DND-41 (cell line): ENCODE measurements at places on chromosomes 7 and 10.

DNA sequence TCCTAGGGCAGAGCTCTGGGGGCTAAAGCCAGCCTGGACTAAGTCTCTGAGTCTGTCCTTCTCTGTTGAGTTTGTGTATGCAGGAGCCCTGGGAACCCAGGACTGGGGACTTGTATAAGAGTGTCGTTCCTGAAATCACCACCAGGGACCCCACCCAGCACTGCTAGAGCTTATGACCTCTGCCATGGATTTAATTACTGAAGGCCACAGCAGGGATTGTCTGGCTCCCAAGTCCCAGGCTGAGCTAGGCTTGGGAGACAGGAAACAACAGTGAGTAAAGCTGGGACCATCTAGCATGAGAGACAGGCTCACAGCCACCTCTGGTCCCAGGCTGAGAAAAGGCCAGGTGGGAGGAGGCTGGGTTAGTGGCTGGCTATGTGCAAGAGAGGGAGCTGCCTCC, 1.4 kb upstream of the TSPAN15 start:
- H3K4me3 ChIP-seq, result no peak overlapping the region
- H3K27ac ChIP-seq, result no peak overlapping the region
- H3K36me3 ChIP-seq, result no peaks in the 10 kb centered on the region
- peaks cover 11% of the 10 kb centered on the region for H3K27me3 ChIP-seq
- no peaks in the 10 kb centered on the region for H3K4me1 ChIP-seq

GRCh38 chr7:77308792-77309191, 107.4 kb downstream of the GSAP start:
- DNase-seq, result no peak
- no peaks in the 10 kb centered on the region for H3K27me3 ChIP-seq
- no peak overlapping the region for H3K4me3 ChIP-seq
- no peak overlapping the region for H3K27ac ChIP-seq

DNA sequence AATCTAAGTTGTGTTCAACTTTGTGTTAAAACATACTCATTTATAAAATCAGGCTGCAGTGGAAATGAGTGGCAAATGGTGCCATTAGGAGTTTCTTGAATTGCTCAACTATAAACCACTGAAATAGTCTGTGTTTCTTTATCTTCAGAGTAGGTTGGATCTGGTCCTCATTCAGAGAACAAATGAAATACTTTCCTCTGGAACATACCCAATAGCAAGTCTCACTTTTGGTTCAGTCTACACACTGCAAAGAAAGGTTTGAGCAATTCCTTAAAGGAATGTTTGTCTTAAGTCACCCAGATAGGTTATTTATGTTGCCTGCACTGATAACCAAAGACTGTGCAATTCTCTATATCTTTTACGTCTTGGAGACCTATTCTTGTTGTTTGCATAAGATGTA, 62.5 kb downstream of the ABCB4 start:
- no peak overlapping the region for H3K4me3 ChIP-seq
- H3K4me1 ChIP-seq, result no peaks in the 10 kb centered on the region
- no peaks in the 10 kb centered on the region for H3K36me3 ChIP-seq
- no peaks in the 10 kb centered on the region for H3K27me3 ChIP-seq
- H3K27ac ChIP-seq, result no peak overlapping the region

- H3K27ac ChIP-seq, result no peak overlapping the region
- H3K4me1 ChIP-seq, result no peaks in the 10 kb centered on the region
- peaks cover 22% of the 10 kb centered on the region for H3K27me3 ChIP-seq
- H3K4me3 ChIP-seq, result no peak overlapping the region
- no peaks in the 10 kb centered on the region for H3K36me3 ChIP-seq
These were observed 834 bp downstream of the CDH23 start for GRCh38 chr10:71397296-71398212.

DNA sequence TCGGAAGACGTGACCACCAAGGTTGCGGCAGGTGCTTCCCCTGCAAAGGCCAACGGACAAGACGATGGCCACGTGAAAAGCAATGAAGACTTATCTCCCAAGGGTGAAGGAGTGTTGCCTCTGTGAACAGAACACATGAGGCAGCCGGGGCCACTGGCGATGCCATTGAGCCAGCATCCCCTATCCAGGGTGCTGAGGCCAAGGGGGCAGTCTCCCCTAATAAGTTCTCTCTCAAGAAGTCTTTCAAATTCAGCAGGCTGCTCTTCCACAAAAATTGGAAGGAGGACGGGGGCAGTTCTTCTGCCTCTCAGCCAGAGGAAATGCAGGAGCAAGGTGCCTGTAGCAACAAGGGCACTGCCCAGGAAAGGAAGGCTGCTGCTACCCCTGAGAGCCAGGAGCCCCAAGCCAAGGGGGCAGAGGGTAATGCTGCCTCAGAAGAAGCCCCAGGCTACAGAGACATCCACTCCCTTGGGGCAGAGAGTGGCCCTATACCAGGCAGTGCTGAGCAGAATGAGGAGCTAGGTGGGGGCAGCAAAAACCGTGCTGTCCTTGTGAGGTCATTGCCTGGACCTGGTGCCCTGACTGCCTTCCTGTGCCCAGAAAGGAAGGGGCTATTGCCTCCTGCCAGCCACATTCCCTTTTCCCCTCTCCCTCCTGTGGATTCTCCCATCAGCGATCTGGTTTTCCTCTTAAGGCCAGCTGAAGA, 17.3 kb downstream of the NT5C2 start:
- H3K27ac ChIP-seq, result peak overlapping the region; percentile 56
- peaks cover 37% of the 10 kb centered on the region for H3K4me1 ChIP-seq
- DNase-seq, result no peak
- H3K36me3 ChIP-seq, result peaks cover 83% of the 10 kb centered on the region
- H3K27me3 ChIP-seq, result no peaks in the 10 kb centered on the region

GRCh38 chr10:111873621-111874135, 309.9 kb downstream of the GPAM start:
- H3K27ac ChIP-seq, result no peak overlapping the region
- H3K4me3 ChIP-seq, result no peak overlapping the region
- no peaks in the 10 kb centered on the region for H3K27me3 ChIP-seq
- no peak for DNase-seq
- H3K36me3 ChIP-seq, result no peaks in the 10 kb centered on the region
- no peaks in the 10 kb centered on the region for H3K4me1 ChIP-seq

DNA sequence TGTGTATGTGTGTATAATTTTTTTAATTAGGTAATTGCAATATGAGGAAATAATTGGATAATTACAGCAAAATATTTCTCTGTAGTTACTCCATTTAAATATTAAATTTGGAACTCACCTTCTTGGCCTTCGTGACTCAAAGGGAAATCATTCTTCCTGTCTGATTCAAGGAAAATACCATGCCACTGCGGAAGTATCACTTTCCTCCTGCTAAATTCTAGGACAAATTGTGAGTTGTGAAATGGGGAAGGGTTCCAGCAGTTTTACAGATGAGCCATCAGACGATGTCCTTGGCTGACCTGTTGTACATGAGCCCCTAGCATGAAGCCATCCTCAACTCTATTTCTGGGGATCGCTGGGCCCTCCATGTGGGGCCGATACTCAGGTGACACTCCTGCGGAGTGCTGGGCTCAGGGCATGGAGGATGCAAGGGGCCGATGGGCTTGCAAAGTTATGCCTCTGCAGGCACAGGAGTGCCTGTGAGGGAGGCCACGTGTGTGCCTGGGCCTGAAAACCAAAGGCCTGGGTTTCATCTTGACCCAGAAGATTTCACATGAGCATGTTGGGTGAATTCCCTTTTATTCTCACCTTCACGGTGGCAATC, 179.6 kb upstream of the TCERG1L start:
- H3K27me3 ChIP-seq, result no peaks in the 10 kb centered on the region
- H3K4me1 ChIP-seq, result no peaks in the 10 kb centered on the region

DNA sequence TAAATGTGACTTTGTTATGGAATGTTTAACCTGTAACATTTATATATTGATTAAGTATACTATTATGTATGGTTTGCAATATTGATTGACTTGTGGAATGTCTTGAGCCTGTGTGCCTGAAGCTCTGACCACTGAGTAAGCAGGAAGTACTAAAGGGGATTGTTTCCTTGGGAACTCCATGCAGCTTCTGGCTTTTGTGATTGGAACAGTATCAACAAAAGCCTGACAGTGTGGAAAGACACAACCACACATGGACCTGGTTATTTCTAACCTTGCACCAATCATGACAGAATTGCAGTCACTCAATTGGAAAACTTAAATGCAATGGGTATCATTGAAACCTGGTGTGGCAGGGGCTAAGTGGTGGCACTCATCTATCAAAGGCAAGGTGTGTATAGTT, 45.5 kb upstream of the PIK3CG start:
- no peak overlapping the region for H3K4me3 ChIP-seq
- no peak overlapping the region for H3K27ac ChIP-seq
- no peaks in the 10 kb centered on the region for H3K36me3 ChIP-seq
- no peaks in the 10 kb centered on the region for H3K27me3 ChIP-seq

DNA sequence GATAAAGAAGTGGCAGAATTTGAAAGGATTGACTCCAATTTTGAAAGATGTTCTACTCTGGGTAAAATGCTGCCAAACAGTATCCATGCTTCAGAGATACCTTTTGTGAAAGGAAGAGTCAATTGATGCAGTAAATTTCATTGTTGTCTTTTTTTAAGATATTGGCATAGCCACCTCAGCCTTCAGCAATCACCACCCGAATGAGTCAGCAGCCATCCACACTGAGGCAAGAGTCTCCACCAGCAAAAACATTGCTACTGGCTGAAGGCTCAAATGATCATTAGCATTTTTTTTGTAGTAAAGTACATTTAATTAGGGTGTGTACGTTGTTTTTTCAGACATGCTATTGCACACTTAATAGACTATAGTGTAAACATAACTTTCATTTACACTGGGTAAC, 31.7 kb upstream of the CYP26C1 start:
- H3K27me3 ChIP-seq, result no peaks in the 10 kb centered on the region
- no peak overlapping the region for H3K4me3 ChIP-seq

GRCh38 chr10:93876381-93876780, 17.4 kb upstream of the SLC35G1 start:
- no peak overlapping the region for H3K4me3 ChIP-seq
- no peak overlapping the region for H3K27ac ChIP-seq
- peaks cover 3% of the 10 kb centered on the region for H3K27me3 ChIP-seq
- H3K4me1 ChIP-seq, result no peaks in the 10 kb centered on the region

DNA sequence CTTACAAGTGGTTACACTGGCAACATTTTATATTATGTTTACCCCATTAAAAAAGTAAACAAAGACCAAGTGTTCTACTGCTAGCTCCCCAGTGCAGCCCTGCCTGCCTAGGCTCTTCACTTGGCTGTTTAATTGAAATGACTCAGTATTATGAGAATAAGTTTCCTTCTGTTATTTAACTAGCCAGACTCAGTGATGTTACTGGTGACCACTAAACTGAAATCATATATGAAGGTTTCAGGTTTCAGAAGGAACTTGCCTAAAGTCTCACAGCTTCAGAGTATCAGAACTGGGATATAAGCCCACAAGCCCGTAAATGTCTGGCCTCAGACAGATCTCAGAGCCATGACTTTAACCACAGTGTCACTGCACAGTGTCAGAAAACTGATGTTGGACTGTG, 66.8 kb upstream of the EXOC4 start:
- no peaks in the 10 kb centered on the region for H3K4me1 ChIP-seq
- H3K36me3 ChIP-seq, result no peaks in the 10 kb centered on the region
- H3K27me3 ChIP-seq, result peaks cover 3% of the 10 kb centered on the region
- H3K4me3 ChIP-seq, result no peak overlapping the region
- no peak overlapping the region for H3K27ac ChIP-seq

DNA sequence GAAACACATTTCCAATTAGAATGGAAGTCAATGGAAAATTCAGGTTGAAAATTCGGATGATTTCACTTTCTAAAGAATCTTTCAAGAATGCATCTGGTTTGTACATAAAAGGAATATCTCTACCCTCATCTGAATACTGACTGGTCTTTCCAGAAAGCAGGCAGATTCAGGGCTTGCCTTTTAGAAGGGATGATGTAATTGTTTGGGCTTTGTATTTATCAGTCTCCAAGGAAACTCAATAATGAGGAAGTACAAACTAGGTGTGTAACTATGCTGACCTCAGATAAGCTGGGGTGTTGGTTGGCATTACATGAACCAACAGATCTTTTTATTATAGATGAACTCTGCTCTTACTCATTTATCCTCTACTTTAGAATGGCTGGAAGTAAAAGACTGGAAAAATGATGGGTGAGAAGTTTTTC, 24.1 kb downstream of the PDLIM1 start:
- H3K27ac ChIP-seq, result no peak overlapping the region
- no peaks in the 10 kb centered on the region for H3K4me1 ChIP-seq
- peaks cover 15% of the 10 kb centered on the region for H3K27me3 ChIP-seq
- H3K4me3 ChIP-seq, result no peak overlapping the region
- no peak for DNase-seq

DNA sequence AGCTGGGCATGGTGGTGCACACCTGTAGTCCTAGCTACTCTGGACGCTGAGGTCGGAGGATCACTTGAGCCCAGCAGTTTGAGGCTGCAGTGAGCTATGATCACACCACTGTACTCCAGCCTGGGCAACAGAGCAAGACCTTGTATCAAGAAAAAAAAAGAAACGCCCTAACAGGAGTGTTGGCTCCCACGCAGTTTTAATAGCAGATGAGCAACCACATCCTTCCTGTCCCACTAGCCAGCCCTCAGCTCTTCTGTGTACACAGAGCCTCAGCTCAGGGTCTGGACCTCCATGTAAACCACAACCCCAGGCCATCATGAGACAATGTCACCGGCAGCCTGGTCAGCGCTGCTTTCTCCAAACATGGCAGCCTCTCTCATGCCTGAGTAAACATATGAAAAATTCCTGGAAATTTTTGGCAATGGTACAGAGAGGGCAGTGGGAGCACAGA, 108.2 kb downstream of the PIP4K2A start:
- DNase-seq, result peak; percentile 48
- H3K4me3 ChIP-seq, result no peak overlapping the region
- H3K36me3 ChIP-seq, result peaks cover 40% of the 10 kb centered on the region
- peaks cover 34% of the 10 kb centered on the region for H3K4me1 ChIP-seq

- no peak overlapping the region for H3K4me3 ChIP-seq
- no peaks in the 10 kb centered on the region for H3K4me1 ChIP-seq
- no peak for DNase-seq
- H3K27ac ChIP-seq, result no peak overlapping the region
- H3K27me3 ChIP-seq, result no peaks in the 10 kb centered on the region
- H3K36me3 ChIP-seq, result no peaks in the 10 kb centered on the region
These were observed 54.0 kb downstream of the ASNS start for GRCh38 chr7:97818066-97818663.

- no peak overlapping the region for H3K4me3 ChIP-seq
- DNase-seq, result peak; percentile 11
- no peaks in the 10 kb centered on the region for H3K4me1 ChIP-seq
- H3K27me3 ChIP-seq, result no peaks in the 10 kb centered on the region
These were observed 47.7 kb downstream of the TNRC18 start for GRCh38 chr7:5375925-5376324.

- peaks cover 8% of the 10 kb centered on the region for H3K27me3 ChIP-seq
- no peaks in the 10 kb centered on the region for H3K4me1 ChIP-seq
- no peak for DNase-seq
- H3K27ac ChIP-seq, result no peak overlapping the region
- H3K4me3 ChIP-seq, result no peak overlapping the region
- no peaks in the 10 kb centered on the region for H3K36me3 ChIP-seq
These were observed 35.5 kb downstream of the MYL10 start for GRCh38 chr7:101593556-101593955.

DNA sequence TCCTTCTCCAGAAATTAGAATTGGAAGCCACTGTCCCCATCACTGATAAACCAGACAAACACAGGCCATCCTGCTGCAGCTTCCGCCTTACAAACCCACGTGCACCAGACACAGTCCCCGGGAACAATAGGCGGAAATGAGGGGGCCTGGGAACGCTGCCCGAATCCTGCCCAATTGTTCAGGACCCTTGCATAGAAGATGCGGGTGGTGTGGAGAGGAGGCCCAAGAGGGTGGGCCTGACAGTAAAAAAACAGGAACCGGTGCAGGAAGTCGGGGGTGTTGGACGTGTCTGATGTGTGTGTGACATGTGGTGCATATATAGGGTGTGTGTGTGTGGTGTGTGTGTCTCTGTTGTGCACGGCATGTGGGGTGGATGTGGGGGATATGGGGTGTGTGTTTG, 26.5 kb upstream of the CHST15 start:
- DNase-seq, result peak; percentile 36
- no peaks in the 10 kb centered on the region for H3K36me3 ChIP-seq
- H3K27ac ChIP-seq, result peak overlapping the region; percentile 54
- H3K27me3 ChIP-seq, result no peaks in the 10 kb centered on the region
- peaks cover 35% of the 10 kb centered on the region for H3K4me1 ChIP-seq
